ENCODE measurements at places on chromosomes 4 and X. TPM values are rescaled to one million over a fixed set of nuclear protein-coding genes. Genes with fewer than 3 reads are reported as not detected.

The TRPC5OS gene
- total RNA-seq = not detected

The FHDC1 gene
- 0.39 TPM for total RNA-seq

The ERVMER34-1 gene
- total RNA-seq = not detected

The IQCM gene
- not detected for total RNA-seq

GRCh38 chr4:20391198-20391597, 139.5 kb downstream of the SLIT2 start:
- DNase-seq = no peak

DNA sequence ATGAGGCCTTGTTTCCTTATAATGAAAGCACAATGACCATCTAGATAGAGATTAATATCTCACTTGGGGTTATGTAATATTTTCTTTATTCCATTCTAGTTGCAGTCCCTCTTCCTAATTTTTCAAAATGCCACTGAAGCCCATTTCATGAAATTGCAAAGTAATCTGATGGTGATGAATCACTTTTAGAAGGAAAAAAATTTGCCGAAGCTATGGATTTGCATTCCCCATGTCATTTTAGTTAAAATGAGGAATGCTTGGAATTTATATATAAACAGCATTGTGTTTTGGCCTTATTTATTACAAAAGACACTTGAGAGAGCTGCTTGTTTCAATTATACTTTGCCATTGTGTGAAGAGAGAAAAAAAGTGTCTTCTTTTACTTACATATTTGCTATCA, 241.7 kb upstream of the TEX13A start:
- no peak for DNase-seq

DNA sequence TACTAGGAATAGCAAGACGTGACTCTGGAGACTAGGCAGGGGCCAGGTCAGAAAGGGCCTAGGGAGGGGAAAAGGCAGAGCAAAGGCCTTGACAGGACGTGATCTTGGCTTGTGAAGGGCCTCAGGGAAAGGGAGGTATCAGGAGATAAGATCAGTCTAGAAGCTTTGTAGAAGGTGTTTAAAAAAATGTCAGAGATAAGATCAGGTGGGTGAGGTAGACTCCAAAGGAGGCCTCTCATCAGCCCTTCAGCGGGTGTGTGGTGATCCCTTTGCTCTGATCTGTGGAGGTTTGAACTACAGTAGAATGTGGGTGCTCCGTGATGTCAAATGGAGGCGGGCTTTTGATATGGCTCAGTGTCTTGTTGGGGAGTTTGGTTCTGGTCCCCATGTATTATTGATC, 78.8 kb upstream of the PRPS1 start:
- peak; percentile 64 for DNase-seq

- no peak for DNase-seq
Measured at GRCh38 chr4:3832536-3833220, 66.5 kb downstream of the ADRA2C start.

DNA sequence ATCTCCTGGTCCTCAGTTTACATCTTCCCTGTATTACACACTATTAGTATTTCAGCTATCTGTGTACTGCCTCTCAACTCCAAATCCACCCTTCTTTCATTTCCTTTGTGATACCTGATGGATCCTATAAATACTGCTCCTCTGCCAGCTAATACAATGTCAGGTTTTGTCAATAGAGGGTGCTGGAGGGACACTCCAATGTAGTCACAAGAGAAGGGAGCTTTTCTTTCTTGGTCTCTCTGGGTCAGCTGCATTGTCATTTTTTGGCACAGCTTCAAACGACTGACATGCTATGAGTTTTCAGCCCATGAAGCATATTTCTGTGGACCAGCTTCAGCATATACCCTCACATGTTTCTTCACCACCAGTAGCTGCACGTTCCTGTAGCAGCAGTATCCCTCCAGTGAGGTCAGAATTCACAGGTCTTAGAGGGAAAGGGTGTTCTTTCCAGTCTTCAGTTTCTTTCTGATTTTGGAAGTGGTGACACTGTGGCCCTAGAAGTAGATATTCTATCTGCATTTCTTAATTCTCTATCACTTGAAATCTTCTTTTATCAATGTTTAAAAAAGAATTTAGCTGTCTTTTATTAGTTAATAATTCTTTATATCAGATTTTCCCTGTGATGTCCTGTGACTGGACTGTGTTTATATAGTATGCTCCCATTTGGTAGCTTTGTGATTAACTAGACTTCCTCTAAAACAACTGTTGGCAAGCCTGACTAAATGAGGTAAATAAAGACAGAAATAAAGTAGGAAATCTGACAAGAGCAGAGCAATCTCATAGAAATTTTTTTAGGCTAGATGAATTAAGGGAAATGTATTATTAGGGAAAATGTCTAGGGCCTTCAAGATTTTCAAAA, 60.6 kb downstream of the GABRA2 start:
- DNase-seq = no peak

- no peak for DNase-seq
Measured at GRCh38 chr4:96162636-96163035, 322.7 kb downstream of the PDHA2 start.

GRCh38 chr4:41887821-41888686, 47.2 kb upstream of the TMEM33 start:
- DNase-seq = no peak

- DNase-seq = no peak
Measured at GRCh38 chr4:138013625-138014024, 228.5 kb downstream of the SLC7A11 start.
